ENCODE measurements at places on chromosomes 1 and 21.

GRCh38 chr1:1990222-1990621 is 13.4 kb downstream of the CFAP74 start:
- no peak for DNase-seq

GRCh38 chr1:116753312-116753711 is 918 bp upstream of the CD2 start:
- no peak for DNase-seq

GRCh38 chr1:151934048-151934493 is 24.8 kb upstream of the THEM4 start:
- DNase-seq: no peak

- no peak for DNase-seq
Observed at GRCh38 chr1:1166642-1167397, 6.9 kb upstream of the TTLL10 start.

DNA sequence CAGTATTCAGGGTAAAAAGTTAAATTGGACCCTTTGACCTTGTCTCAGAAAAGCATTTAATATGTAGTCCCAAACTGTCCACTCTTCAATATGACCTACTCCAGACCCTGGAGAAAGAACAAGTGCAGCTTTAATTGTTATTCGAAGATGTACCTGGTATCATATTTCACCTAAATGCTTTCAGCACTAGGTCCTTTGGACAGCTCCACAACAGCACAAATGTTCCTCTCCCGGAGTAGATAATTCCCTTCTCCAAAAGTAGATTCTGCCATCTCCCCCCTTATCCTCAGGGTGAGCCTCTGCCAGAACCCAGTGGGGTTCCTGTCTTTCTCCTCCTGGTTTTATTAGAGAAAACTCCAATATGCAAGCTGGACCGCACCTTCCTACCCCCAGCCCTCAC is 104.5 kb upstream of the AJAP1 start:
- DNase-seq: no peak

DNA sequence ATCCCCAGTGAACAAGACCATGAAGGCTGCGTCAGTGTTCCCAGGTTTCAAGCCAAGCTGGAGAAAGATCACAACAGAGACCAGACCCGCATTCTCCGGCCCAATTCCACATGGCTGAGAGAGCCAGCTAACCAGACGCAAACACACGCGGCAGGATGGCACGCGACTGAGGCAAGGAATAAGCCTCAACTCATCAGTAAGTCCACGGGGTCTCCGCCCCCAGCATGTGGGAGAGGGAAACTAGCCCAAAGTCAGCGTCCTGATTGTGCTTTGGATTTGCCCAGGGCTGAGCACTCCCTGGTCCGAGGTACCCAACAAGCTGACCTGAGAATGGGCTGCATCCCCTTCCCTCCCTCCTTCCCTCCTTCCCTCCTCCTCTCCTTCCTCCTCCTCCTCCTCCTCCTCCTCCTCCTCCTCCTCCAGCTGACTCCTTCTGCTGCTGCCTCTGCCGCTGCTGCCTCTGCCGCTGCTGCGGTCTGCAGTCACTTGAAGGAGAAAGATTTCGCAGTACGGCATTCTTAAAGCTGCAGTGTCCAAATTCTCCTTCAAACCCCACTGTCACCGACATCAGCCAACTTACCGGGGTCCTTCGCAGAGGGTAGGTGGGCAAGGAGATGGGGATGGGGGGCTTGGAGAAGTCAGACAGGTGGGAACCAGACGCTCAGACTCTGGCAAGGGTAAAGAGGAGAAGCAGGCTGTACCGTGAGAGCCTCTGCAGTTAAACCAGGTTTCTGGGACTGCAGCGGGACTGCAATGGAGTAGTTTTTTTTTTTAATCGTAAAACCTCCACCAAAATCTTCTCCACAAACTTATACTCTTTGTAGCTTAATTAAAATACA is 33.0 kb upstream of the H6PD start:
- no peak for DNase-seq

GRCh38 chr1:10074852-10075730 is 42.3 kb downstream of the UBE4B start:
- DNase-seq: no peak

GRCh38 chr1:154416471-154417337 is 11.6 kb downstream of the IL6R start:
- DNase-seq: no peak

DNA sequence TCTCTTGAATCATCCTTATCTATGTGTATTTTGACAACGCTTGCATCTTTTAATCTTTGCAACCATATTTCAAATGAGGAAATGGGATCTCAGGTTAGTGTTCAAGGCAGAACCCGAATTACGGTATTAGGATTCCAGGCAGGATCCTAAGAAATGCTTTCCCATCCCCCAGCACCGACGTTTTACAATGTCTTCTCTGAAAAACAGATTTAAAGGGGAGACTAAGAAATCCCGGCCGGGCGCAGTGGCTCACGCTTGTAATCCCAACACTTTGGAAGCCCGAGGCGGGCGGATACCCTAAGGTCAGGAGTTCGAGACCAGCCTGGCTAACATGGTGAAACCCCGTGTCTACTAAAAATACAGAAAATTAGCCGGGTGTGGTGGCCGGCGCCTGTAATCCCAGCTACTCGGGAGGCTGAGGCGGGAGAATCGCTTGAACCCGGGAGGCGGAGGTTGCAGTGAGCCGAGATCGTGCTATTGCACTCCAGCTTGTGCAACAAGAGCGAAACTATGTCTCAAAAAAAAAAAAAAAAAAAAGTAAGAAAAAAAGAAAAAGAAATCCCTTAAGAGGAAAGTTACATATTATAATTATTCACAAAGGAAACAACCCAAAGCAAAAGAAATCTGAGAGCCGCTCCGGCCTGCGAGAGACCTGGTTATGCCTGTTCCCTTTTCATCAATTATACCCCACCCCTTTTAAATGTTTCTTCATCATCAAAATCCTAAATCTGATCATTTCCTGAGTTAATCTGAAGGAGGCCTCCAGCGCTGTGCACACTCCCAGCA is 801 bp upstream of the GORAB start:
- no peak for DNase-seq

GRCh38 chr1:234866007-234866866 is 256.3 kb upstream of the IRF2BP2 start:
- no peak for DNase-seq

- DNase-seq: no peak
Observed at GRCh38 chr1:208858738-208859137, 614.6 kb upstream of the PLXNA2 start.

DNA sequence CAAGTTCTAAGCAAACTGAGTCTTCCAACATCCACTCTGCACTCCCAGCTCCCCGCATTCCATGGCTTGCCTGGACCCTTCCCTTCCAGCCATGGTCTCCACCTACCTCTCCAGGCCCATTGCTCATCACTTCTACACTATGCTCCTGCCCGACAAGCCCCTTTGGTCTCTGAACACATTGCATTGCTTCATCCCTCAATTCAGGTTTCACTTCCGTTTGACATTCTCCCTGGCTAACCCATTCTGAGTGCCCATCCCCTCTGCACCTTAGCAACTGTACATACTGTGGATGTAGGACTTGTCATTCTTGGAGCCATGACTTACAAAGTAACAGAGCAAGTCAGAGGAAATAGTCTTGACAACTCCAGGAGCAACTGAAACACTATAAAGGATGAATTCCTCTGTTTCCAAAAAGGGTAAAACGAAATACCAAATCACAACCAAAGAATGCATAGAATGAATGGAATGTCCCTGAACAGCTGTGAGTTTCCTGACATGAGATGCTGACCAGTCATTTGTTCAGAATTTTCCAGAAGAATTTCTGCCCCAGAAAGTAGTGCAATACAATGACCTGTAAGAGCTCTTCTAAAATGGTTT is 66.7 kb downstream of the KCNJ6 start:
- no peak for DNase-seq

- DNase-seq: no peak
Observed at GRCh38 chr21:26394341-26394740, 178.7 kb downstream of the CYYR1 start.

GRCh38 chr1:157096881-157097280 is 2.7 kb downstream of the ETV3L start:
- DNase-seq: no peak

DNA sequence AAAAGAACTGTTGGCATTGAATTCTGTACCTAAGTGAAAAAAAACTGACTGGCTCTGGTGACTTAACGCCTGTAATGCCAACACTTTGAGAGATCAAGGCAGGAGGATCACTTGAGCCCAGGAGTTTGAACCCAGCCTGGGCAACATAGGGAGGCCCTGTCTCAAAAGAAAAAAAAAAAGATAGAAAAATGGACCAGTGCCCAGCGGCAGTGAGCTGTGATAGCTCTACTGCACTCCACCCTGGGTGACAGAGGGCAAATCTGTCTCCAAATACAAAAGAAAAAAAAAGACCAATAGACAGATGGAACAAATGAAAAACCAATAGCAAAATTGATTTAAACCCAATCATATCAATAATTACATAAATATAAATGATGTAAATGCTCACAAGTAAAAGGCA is 674 bp upstream of the AKR7A3 start:
- DNase-seq: no peak

DNA sequence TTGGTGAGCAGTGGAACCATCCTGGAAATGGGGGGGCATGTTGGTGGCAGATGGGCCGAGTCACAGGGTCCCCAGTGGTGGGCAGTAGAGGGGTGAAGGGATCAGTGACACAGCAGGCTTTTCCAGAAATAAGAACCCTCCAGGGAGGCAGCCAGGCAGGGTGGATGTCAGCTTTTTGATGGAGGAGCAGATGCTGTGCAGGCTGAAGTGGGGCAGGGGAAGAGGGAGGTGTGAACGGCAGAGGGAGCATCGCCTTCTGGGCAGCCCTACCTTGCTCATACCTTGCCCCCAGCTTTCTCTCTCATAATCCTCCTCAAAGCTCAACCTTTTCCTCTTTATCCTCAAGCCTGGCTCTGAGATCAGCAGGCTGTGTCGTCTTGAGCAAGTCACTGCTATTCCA is 131.8 kb upstream of the IPO9 start:
- DNase-seq: no peak

- DNase-seq: no peak
Observed at GRCh38 chr1:200248541-200248940, 161.3 kb downstream of the ZNF281 start.

GRCh38 chr1:25540750-25541342 is 2.6 kb upstream of the LDLRAP1 start:
- DNase-seq: no peak

DNA sequence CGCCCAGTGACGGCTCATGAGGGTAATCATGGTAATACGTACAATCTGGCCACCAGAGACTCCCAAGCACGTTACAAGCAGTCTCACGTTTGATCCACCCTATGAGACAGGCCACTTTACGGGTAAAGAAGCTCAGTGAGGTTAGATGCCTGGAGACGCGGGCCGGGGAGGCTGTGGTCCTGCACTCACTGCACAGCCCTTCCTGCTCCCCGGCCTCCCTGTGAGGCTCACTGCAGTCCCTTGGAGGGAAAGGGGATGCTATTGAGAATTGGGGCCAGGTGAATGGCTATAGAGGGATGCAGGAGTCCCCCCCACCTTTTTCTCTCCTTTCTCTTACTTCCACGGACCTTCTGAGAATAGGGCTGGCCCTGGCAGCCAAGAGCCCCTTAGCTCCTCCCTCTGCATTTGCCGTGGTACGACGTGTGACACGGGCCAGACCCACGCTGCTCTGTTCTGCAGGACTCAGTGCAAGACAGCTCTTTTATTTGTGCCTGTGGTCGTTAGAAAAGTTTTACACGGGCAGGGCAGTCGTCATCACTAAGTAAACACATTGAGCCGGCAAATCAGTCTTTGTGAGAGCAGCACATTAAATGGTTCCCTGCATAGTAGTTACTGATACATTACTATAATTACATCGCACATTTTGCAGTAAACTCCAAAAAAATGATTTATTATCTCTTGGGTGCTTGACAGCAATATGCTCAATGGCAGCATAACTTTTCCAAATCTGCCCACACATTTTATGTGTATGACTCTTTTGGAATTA is 18.8 kb downstream of the KIF26B start:
- DNase-seq: no peak

DNA sequence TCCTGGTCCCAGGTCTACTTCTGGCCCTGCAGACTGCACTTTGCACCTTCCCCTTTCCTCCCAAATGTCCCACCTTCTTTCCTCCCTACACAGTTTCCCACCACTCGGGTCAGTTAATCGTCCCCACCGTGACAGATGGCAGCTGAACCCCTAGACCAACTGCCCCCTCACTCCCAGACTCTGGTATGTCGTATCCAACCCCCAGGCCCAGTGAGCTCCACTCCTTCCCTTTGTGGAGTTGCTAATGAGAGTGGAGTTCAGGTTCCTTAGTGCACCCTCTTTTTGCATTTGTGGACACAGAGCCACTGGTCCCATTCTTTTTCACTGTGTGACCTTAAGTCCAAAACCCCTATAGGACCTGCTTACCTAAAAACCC is 1.8 kb downstream of the MAN1C1 start:
- no peak for DNase-seq

GRCh38 chr1:5981009-5981380 is 11.2 kb downstream of the NPHP4 start:
- DNase-seq: no peak

DNA sequence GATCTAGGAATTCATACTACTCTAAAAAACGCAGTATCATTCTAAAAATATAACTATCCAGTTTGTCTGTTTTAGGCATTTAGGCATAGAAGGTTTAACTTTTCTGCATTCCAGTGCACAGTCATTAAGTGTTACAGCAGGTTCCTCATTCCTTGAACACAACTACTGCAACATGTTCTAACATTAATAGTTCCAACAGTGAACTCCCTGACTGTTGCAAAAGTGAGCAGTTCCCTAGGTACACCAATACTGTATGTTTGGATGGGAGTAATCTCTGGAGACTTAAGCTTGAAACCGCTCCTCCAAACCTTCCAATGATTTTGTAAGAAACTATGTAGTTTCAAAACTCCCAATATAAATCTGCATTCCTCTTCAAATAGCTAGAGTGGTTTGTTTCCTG is 46.2 kb downstream of the UCHL5 start:
- no peak for DNase-seq

- DNase-seq: no peak
Observed at GRCh38 chr1:95222629-95223028, 11.4 kb upstream of the RWDD3 start.

GRCh38 chr1:101282314-101283038 is 45.7 kb downstream of the S1PR1 start:
- no peak for DNase-seq

DNA sequence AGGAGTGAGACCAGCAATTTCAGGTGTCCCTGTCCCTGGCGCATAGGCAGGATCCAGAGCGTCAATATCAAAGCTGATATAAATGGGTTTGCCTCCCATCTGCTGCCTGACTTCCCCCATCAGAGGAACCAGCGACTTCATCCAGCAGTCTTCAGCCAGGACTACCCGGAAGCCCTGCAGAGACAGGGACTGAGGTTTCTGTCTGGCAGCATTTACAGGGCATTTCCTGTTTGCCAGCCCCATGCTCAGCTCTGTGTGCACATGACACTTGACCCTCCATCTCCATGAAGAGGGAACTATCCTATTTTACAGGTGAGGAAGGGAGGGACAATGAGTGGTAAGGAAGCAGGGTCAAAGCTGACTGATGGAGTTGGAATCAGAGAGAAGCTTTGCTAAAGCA is 7.2 kb downstream of the AGMAT start:
- no peak for DNase-seq

DNA sequence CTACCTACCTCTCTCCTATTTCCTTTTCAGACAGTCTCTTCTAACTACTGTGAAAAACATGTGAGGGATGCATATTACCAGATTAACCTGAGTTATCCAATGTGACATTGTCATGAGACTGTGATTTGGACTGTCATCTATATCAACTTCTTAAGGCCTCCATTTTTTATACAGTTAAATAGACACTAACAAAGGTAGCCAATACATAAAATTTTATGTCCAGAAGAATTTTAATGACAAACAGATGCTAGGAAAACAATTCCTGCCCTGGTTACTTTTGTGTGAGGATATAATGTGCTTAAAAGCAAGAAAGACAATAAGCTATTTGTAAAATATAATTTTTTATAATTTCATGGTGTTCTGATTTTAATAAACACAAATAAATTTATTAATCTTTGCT is 136.2 kb downstream of the DPYD start:
- DNase-seq: no peak

Measured in stimulated activated CD8-positive, alpha-beta memory T cell treated with anti-CD3 and anti-CD28 coated beads, Interleukin-7, amount 100 ng/mL, for 1 hour (primary cell).